Fibroblast of lung (primary cell): ENCODE measurements at places on chromosomes 1 and 21.

GRCh38 chr1:10050611-10051010 is 17.9 kb downstream of the UBE4B start:
- no peak overlapping the region for H3K27ac ChIP-seq
- peaks cover 5% of the 10 kb centered on the region for H3K4me1 ChIP-seq
- no peak overlapping the region for H3K4me3 ChIP-seq
- no peaks in the 10 kb centered on the region for H3K27me3 ChIP-seq
- no peak for DNase-seq

- no peaks in the 10 kb centered on the region for H3K27me3 ChIP-seq
- H3K4me1 ChIP-seq = no peaks in the 10 kb centered on the region
- H3K4me3 ChIP-seq = no peak overlapping the region
- H3K27ac ChIP-seq = no peak overlapping the region
- no peaks in the 10 kb centered on the region for H3K36me3 ChIP-seq
Observed at GRCh38 chr1:76576876-76577524, 290.3 kb upstream of the ST6GALNAC5 start.

DNA sequence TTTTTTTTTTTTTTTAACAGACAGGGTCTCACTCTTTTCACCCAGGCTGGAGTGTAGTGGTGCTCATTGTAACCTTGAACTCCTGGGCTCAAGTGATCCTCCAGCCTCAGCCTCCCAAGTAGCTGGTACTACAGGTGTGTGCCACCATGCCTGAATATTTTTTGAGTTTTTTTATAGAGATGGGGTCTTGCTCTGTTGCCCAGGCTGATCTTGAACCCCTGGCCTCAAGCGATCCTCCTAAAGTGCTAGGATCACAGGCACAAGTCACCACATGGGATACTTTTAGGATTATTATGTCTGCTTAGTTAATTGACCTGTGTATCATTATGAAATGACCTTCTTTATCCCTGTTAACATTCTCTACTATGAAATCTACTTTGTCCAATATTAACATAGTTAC is 38.0 kb downstream of the RASSF5 start:
- no peaks in the 10 kb centered on the region for H3K36me3 ChIP-seq
- no peaks in the 10 kb centered on the region for H3K27me3 ChIP-seq
- no peak overlapping the region for H3K27ac ChIP-seq
- no peak overlapping the region for H3K4me3 ChIP-seq

DNA sequence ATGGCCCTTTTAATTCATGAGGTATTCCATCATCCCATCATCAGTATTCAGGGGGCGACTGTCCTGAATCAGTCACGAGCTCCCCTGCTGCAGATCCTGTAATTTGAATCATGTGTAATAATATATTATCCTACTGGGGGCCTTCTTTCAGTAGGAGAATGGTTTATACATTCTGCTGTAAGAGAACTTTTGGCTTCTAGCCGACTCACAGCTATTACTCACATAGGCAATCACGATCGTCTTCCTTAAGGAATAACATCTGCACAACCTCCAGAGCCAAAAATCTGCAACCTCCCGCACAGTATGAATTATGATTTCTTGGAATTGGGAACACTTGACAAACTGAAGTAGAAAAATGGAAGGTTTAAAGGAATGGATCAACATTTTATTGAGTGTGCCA is 343.0 kb downstream of the USP25 start:
- H3K4me3 ChIP-seq = no peak overlapping the region
- DNase-seq = peak; percentile 90
- H3K27me3 ChIP-seq = no peaks in the 10 kb centered on the region
- H3K27ac ChIP-seq = no peak overlapping the region
- H3K36me3 ChIP-seq = no peaks in the 10 kb centered on the region

- H3K36me3 ChIP-seq = peaks cover 1% of the 10 kb centered on the region
- no peak for DNase-seq
- H3K27me3 ChIP-seq = no peaks in the 10 kb centered on the region
- H3K27ac ChIP-seq = peak overlapping the region; percentile 86
- H3K4me3 ChIP-seq = no peak overlapping the region
Observed at GRCh38 chr1:158008630-158009029, 15.2 kb downstream of the KIRREL1 start.

- no peaks in the 10 kb centered on the region for H3K27me3 ChIP-seq
- no peak overlapping the region for H3K27ac ChIP-seq
- no peak overlapping the region for H3K4me3 ChIP-seq
- H3K36me3 ChIP-seq = no peaks in the 10 kb centered on the region
- DNase-seq = peak; percentile 61
Observed at GRCh38 chr1:176073524-176074157, 133.4 kb downstream of the COP1 start.

GRCh38 chr1:34642679-34643078 is 112.2 kb upstream of the GJB5 start:
- no peak overlapping the region for H3K4me3 ChIP-seq
- H3K4me1 ChIP-seq = no peaks in the 10 kb centered on the region
- H3K27me3 ChIP-seq = no peaks in the 10 kb centered on the region
- no peak overlapping the region for H3K27ac ChIP-seq
- DNase-seq = no peak
- H3K36me3 ChIP-seq = no peaks in the 10 kb centered on the region

DNA sequence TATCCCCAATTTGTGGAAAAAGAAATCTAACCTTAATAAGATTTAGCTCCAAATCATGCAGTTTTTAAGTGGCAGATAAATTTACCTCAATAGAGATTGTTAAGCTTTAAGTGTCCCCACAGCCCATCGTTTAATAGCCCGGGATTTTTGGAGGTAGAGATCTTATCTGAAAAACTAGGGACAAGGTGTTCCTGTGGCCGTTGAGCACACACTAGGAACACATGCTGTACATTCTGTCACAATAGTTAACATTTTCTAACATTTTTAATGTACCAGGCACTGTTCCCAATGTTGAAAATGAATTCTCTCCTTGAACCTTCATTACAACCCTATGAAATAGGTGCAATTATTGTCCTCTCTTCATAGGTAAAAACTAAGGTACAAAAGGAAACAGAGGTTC is 85.7 kb upstream of the PLD5 start:
- no peak overlapping the region for H3K4me3 ChIP-seq
- H3K27ac ChIP-seq = no peak overlapping the region
- H3K36me3 ChIP-seq = no peaks in the 10 kb centered on the region
- no peak for DNase-seq
- no peaks in the 10 kb centered on the region for H3K27me3 ChIP-seq
- H3K4me1 ChIP-seq = no peaks in the 10 kb centered on the region

- H3K27ac ChIP-seq = no peak overlapping the region
- H3K36me3 ChIP-seq = no peaks in the 10 kb centered on the region
- no peak overlapping the region for H3K4me3 ChIP-seq
- H3K4me1 ChIP-seq = no peaks in the 10 kb centered on the region
Observed at GRCh38 chr1:60273185-60273584, 199.6 kb upstream of the C1orf87 start.

GRCh38 chr1:231238298-231238697 is 2.7 kb upstream of the GNPAT start:
- no peak overlapping the region for H3K27ac ChIP-seq
- H3K36me3 ChIP-seq = no peaks in the 10 kb centered on the region
- H3K4me3 ChIP-seq = no peak overlapping the region
- H3K4me1 ChIP-seq = no peaks in the 10 kb centered on the region

GRCh38 chr1:30383221-30383711 is 340.1 kb downstream of the MATN1 start:
- peaks cover 8% of the 10 kb centered on the region for H3K4me1 ChIP-seq
- H3K27me3 ChIP-seq = no peaks in the 10 kb centered on the region
- H3K4me3 ChIP-seq = no peak overlapping the region
- no peaks in the 10 kb centered on the region for H3K36me3 ChIP-seq

GRCh38 chr1:153324912-153325311 is 12.2 kb upstream of the PGLYRP3 start:
- no peak overlapping the region for H3K4me3 ChIP-seq
- no peaks in the 10 kb centered on the region for H3K4me1 ChIP-seq
- H3K27ac ChIP-seq = no peak overlapping the region

DNA sequence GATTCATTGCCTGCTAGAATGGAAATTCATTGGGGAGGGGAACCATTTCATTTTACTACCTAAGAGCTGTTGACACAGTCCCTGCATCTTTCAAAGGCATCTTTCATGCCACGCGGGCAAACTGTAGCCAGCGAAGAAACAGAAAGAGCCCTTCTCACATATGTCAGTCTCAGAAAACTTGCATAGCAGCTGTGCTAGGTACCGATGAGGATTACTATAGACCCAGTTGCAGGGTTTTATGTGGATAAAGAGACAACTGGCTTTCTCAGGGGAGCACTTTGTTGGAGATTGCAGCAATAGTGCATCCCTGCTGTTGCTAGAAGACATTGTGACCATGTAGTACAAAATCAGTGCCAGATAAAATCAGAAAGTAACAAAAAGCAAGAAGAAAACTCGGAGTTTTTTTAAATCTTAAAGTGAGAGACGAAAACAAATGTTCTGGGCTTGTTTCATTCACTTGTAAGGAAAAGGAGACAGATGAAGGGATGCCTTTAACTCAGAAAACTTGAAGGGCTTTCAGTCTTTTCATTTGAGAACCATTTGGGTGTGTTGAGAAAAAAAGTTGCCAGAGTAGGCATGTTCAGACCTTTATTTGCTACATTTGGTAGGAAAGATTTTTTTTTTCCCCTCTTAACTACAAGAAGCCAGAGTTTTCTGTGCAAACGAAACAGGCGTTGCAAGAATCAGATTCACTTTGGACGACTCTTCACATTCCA is 804.1 kb downstream of the USP25 start:
- H3K4me3 ChIP-seq = peak overlapping the region; percentile 64
- H3K4me1 ChIP-seq = peaks cover 2% of the 10 kb centered on the region
- H3K27ac ChIP-seq = peak overlapping the region; percentile 70

DNA sequence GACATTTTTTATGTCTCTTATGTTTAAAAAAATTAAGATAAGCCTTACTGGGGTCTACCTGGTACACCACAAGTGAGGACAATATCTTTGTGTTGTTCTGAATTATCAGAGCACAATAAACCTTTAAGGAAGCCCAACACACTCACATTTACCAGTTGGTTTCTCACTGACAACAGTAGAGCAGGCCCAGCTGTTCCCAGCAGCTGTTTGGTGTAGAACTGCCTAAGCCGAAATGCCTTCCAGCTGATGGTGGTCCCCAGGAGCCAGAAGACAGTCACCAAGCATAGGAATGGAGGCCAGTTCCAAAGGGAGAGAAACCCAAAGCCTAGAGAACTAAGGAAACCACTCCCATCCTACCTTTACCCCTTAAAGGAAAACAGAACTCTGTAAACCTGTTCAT is 428.6 kb upstream of the CAMK1G start:
- no peaks in the 10 kb centered on the region for H3K36me3 ChIP-seq
- H3K4me3 ChIP-seq = no peak overlapping the region
- no peaks in the 10 kb centered on the region for H3K27me3 ChIP-seq
- H3K27ac ChIP-seq = no peak overlapping the region
- no peak for DNase-seq

DNA sequence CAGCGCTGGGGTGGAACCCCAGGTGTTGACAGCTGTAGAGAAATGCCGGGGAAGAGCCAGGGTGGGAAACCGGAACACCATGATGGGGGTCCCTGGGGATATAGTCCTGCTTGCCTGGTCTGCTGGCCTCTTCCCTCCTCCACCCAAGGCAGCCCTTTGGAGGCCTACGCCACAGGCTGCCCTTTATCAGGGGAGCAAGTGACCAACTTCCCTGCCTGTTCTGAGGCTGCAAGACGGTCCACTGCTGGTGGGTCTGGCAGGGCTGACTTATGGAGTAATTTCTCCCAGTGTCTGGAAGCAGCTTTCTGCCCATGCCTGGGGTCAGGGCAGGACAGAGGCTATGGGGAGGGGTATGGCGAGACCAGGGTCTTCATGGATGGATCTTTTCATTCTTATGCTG is 50.8 kb upstream of the EDN2 start:
- DNase-seq = no peak
- peaks cover 5% of the 10 kb centered on the region for H3K4me1 ChIP-seq

DNA sequence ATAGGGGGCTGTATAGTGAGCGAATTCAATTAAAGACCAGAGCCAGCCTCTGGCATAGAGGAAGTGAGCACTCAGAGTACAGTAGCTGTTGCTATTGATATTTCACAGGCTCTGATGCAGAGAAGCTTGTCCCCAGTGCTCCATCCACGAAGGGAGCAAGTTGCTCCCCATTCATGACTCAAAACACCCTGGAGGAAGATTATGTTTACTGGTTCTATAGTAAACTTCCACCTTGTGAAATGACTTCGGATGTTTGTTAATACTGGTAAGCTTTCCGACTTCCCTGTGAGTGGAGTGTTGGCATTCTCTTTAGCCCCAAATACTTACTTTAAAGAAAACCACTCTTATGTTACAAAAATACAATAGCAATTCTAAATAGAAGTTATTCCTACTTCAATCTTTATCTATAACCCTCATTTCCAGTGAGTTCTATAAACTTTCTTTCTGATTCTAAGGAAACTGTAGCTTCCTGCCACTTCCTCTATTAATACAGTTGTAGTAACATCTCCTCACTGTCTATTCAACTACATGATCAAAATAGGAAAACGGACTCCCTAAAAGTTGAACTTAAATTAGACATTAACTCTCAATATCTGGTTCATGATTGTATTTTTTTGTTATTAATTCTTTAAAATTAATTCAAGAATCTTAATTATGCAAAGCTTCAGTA is 46.4 kb downstream of the ZNF281 start:
- no peak overlapping the region for H3K27ac ChIP-seq
- no peaks in the 10 kb centered on the region for H3K27me3 ChIP-seq
- peaks cover 8% of the 10 kb centered on the region for H3K4me1 ChIP-seq

DNA sequence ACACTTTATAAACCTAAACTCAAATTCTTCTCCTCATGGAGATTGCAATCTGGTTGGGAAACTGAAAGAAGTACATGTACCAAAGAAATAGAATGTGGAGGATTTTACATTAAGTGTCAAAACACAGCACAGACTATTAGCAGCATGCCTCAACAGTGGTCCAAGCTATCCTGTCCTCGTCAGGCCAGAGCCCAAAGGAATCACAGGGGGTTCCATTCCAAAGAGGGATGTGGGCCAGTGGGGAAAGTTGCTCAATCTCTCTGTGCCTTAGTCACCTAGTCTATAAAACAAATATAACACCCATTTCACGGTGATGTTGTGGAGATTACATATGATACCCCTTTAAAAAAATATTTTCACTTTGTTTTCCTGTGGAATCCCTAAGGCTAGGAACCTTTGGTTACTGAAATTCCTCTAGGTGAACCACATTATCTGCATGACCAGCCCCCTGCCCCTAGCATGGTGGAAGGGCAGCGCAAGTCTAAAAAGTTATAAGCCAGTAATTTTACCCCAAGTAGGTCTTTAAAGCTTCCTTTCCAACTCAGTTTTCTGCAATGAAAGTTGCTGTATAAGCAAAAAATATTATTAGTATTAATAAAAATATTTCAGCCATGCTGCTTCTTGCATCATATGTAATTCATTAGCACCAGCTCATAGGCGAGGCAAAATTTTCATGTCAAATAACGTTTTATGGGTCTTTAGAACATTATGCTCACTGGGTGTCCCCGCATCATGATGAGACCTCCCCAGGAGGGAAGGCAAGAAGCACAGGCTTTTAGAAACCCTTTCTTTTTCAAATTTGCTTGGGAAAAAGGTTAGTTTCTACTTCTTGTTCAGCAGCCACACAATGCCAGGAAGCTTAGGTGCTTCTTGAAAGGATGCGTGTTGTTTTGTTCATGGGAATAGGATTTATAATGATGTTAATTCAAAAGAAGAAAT is 548.8 kb upstream of the PKN2 start:
- H3K36me3 ChIP-seq = no peaks in the 10 kb centered on the region
- no peaks in the 10 kb centered on the region for H3K4me1 ChIP-seq
- H3K27ac ChIP-seq = no peak overlapping the region
- DNase-seq = no peak
- no peaks in the 10 kb centered on the region for H3K27me3 ChIP-seq
- H3K4me3 ChIP-seq = no peak overlapping the region

- DNase-seq = peak; percentile 97
- peaks cover 43% of the 10 kb centered on the region for H3K4me1 ChIP-seq
- H3K4me3 ChIP-seq = peak overlapping the region; percentile 2
Observed at GRCh38 chr1:150567717-150568593, 11.5 kb downstream of the MCL1 start.

GRCh38 chr1:30706528-30706927 is 16.9 kb downstream of the MATN1 start:
- H3K4me3 ChIP-seq = no peak overlapping the region
- H3K27me3 ChIP-seq = no peaks in the 10 kb centered on the region
- H3K4me1 ChIP-seq = no peaks in the 10 kb centered on the region
- H3K36me3 ChIP-seq = no peaks in the 10 kb centered on the region
- DNase-seq = peak; percentile 24
